Adipocyte (in vitro differentiated cells): ENCODE measurements at places on chromosomes 3 and 15.

DNA sequence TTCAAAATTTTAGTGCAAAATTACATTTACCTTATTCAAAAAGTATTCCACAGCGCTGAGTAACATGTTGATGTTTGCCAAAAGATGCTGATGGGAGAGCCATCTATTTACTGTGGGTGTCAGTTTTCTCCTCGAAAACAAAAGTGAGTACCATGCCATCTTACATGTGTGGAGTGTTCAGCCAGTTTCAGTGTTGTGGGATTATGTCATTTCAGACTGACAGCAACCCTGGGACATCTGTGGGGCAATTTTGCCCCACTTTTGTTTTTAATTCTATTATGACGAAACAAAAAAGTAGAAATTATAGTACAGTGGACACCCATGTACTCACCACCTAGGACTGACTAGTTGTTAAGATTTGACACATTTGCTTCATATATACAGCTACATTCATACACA, 19.6 kb downstream of the SLCO3A1 start:
- no peak for DNase-seq

DNA sequence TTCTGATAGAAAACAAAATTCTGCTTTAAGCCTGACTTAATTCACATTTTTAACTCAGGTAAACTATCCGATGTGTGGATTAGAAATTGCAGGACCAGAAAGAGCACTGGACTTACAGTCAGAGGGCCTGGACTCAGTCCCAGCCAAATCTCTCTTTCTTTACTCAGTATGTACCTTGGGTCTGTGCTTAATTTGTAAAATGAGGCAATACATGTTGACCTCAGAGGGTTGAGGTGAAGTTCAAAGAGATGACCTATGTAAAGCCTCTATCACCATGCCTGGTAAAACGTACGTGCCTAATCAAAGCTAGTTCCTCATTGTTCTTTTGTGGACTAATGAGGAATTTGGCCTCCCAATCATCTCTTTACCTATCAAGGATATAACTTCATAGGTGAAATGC, 1.9 kb upstream of the BCL2A1 start:
- DNase-seq = no peak

GRCh38 chr15:93029214-93029835, 59.7 kb downstream of the RGMA start:
- DNase-seq = peak; percentile 19

GRCh38 chr15:41936649-41937567, 35.4 kb downstream of the EHD4 start:
- no peak for DNase-seq

DNA sequence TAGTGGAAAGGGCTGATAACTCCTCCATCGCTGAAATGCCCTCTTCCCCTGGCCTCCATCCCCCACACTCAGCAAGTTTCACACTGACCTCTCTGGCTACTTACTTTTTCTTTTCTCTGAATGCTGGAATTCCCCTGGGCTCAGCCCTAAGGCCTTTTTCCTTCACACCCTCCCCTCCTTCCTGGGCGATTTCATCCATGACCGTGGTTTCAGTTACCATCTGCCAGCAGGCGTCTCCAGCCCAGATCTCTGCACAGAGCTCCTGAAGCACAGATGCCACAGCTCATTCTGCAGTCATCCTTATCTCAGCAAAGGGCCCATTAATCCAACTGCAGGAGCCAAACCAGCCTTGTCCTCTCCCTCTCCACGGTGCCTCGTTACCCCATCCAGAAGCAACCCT, 114.0 kb downstream of the RFTN1 start:
- peak; percentile 84 for DNase-seq

DNA sequence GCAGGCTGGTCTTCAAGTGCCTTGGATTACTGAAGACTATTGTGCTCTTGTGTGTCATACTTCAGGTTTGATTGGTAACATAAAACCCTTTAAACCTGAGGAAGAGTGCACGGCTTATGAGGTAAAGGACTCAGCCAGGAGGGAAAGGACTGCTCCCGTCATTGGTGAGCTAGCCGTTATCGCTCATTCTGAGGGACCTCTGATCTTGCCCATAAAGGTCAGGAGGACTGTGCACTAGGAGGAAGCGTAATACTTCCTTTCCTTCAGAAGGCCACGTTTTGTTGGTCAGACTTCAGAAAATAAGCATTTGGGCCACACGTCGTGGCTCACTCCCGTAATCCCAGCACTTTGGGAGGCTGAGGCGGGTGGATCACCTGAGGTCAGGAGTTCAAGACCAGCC, 37.7 kb downstream of the PXK start:
- no peak for DNase-seq

DNA sequence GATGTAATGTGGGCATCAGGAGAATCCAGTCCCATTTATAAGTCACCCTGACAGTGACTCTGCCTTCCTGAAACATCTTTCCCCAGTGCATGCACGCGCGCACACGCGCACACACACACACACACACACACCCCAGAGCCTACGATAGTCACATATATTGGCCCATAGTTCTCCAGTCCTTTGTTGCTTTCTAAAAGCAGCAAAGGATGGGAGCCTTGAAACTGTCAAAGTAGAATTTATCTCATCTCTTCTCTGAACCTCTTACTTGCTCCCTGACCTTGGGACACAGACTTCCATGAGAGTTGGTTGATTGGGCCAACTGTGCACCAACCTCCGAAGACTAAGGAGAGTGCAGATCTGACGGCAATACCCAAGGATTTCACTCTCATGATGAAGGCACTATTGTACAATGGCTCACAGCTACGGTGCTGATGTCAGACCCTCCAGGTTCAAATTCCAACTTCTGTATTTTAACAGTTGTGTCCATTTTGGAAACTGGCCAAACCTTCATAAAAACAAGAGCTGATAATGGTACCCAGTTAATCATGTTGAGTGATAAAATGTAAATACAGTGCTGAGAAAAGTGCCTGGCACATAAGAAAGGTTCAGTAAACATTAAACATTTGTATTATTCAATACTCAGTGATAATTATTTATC, 8.3 kb downstream of the CPA3 start:
- DNase-seq = no peak

DNA sequence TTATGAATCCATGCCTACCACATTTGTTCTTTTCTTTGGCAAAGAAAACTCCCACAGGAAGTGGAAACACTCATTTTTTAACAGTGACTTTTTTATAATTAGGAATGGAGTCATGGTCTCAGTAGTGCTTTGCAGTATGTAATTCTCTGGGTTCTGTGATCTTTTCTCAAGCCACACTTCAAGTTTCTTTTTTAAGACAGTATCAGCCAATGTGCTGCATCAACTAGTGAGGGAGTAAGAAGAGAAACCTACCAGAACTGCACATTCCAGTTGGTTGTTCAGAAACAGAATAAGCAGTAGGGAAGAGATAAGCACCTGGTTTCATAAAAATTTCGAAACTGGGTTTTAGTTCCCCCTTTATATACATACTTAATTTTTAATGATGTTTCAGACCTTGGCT, 126.3 kb downstream of the FOXB1 start:
- no peak for DNase-seq

DNA sequence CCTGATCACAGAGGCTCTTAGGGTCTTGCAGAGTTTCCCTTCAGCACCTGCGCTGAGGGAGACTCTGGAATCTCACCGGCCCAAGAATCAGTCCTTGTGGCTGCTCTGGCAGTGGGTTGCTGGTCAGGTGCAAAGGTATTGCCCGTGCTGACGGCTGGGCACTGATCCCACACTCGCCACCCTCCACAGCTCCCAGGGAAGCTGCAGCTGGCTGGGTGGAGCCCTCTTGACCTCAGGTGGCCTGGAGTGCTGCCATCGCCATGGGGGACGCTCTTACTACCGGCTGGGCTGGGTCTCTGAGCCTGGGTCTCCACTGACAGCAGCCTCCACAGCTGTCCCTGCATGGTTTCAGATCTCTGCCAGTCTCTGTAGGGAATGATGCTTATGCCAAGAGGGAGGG, 52.6 kb upstream of the EPHB3 start:
- DNase-seq = no peak

DNA sequence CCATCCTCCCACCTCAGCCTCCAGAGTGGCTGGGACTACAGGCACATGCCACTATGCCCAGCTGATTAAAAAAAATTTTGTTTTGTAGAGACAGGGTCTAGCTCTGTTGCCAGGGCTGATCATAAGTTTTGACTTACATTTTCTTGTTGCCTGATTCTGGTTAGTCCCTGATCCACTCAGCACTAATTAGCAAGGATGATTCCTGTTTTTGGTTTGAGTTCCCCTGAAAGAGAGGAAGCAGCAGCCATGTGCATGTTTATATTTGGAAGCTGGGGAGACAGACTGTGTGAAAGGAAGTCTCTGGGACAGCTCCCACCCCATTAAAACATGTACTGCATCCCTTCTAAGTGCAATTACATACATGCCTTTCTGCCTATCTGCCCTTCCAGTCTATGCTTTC, 3.6 kb upstream of the NCK1 start:
- DNase-seq = no peak
